NCI-H526 treated with DMSO at 0.1 percent for 48 hours (cell line): ENCODE measurements at places on chromosomes 2 and 18.

DNA sequence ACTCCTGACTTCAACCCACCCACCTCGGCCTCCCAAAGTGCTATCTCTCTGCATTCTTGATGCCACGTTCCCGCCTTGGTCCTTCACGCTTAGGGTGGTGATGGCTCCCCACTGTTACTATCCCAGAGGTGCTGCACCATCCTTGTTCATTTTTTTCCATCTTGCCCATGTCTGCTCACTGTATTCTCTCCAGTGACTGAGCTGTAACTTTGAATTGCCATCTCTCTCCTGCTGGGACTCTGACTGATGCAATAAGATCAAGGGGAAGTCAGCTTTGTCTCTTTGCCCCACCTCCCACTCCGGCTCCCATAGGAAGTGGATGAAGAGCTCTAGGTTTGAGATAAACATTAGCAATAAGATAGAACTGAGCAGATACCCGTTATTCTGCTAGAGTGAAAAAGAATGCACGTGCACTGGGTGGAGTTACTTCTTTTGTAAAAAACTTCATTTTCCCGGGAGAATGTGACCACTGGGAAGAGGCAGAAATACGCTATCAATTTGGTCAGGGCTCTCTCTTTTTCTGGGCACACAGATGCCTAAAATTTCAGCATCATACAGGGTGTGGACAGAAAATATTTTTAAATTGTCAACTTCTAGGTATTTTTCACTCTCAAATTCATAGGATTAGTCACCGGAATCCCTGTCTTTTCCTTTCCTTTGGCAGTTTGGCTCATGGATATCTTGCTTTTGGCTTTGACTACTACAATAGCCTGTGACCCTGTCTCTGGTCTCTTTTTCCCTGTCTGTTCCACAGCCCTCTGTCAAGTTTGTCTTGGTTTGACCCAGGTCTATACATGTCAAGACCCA lies 105.4 kb downstream of the POLR1A start:
- no peak for DNase-seq

DNA sequence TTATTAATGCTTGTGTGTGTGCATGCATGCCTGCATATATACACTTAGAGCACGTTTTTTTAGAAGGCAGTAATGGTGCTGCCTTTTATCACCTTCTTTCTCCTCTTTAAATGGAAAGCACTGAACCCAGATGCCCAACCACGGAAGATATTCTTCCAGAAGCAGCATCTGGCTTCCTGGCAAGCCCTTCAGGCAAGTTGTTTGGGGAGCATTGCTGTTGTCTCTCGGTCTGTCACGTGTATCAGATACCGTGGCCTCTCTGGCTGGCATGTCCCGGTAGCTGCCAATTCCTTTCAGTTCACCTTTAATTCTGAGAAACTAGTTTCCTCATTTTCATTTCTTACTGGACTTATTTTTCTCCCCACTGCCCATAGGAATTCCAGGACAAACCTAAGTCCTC lies 587.8 kb downstream of the ARHGAP15 start:
- no peak for DNase-seq

DNA sequence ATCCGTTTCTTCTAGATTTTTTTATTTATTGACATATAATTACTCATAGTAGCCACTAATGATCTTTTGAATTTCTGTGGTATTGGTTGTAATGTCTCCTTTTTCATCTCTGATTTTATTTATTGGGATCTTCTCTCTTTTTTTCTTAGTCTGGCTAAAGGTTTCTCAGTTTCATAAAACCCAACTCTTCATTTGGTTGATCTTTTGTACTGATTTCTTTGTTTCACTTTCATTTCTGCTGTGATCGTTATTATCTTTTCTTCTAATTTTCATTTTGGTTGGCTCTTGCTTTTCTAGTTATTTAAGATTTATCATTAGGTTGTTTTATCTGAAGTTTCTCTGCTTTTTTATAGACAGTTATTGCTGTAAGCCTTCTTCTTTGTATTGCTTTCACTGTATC lies 463.6 kb upstream of the CRIM1 start:
- DNase-seq: no peak

GRCh38 chr2:188582211-188582610 lies 290.5 kb downstream of the GULP1 start:
- DNase-seq: no peak

GRCh38 chr2:120791962-120792297 lies 56.3 kb downstream of the GLI2 start:
- no peak for DNase-seq

GRCh38 chr2:170779304-170779703 lies 9.1 kb downstream of the ERICH2 start:
- no peak for DNase-seq

GRCh38 chr2:187658952-187659525 lies 104.8 kb upstream of the TFPI start:
- no peak for DNase-seq

DNA sequence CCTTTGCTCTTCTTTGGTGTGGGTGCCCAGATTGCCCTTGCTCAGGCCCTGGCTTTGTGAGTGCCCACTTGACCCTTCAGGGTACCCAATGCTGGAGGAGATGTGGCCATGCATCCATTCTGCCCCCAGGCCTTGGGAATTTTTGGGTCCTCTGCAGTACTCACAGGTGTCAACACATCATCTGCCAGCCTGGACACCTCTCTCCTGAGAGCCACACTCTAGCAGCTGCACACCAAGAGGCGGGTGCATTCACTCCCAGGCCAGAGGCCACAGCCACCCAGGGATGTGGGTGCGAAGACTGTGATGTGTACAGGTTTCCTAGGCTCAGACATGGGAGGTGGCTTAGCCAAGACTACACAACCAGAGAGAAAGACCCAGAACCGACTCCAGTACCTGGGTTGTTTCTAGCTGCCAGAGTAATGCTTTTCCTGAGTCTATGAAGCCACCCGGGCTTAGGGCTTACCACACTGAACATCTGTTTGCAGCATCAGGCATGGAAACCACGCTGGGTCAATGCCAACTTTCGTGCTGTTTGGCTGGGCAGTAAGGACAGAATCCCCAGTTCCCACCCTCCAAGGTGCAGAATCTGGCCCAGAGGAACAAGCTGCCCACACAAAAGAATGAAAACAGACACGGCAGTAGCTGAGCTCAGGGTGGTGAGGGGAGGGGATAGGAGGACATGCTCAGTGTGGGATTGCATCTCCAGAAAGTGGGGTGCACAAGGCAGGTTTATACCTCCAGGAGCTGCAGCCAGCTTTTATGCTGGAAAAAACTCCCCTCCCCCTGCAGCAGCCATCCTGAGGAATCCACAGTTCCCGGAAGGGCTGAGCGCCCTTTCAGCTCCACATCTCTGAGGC lies 40.1 kb downstream of the KCNF1 start:
- DNase-seq: no peak

- no peak for DNase-seq
Measured at GRCh38 chr2:135299658-135300244, 231.3 kb downstream of the ZRANB3 start.

DNA sequence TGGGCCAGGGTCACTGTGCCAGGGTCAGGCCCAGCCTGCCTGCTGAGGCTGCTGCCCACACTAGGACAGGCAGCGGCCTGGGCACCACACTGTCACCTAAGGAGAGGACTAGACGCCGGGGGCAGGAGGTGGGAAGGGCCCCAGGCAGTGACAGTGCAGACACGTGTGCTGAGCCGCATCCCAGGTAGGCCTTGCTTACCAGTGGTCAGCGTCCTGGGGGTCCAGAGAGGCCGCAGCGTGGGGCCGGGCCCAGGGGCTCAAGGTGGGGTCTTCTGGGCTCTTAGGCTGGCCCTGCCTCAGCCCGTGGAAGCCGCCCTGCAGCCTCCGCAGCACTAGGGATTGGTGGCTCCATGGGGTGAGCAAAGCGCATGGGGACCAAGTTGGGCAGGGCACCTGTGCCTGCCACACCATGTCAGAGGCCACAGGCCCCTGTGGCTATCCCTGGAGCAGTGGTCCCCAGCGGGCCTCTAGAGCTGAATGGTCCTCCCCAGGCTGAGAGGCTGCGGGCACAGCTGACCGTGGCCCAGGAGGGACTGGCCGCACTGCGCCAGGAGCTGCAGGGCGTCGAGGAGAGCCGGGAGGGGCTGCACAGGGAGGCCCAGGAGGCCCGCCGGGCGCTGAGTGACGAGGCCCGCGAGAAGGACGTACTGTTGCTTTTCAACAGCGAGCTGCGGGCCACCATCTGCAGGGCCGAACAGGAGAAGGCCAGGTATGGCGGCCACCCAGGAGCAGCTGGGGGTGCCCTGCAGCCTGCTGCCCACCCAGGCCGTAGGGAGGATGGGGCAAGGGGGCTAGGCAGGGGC lies 35.2 kb upstream of the SNED1 start:
- DNase-seq: no peak

GRCh38 chr2:68352651-68353391 lies 12.3 kb upstream of the PLEK start:
- no peak for DNase-seq

- DNase-seq: no peak
Measured at GRCh38 chr2:165425556-165425955, 43.9 kb upstream of the CSRNP3 start.

- peak; percentile 57 for DNase-seq
Measured at GRCh38 chr2:110748489-110748867, 16.1 kb downstream of the ACOXL start.

DNA sequence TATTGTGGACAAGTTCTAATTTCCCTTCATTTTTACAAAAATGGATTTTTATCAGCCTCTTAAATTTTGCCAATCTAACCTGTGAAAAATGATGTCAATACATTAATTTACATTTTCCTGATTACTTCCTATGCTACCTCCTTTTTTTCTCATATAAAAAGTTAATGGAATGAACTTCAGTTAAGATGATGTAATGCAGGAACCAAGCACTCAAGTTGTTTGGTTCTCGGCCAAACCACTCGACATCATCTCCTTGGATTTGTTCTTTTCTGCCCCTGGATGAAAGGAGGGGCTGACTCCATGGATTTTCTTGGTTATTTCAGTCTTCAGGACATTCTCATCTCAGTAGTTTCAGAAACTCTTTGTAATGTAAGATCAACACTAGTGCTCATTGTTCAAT lies 253.1 kb upstream of the NXPH2 start:
- DNase-seq: no peak

GRCh38 chr2:233436691-233437438 lies 82.6 kb downstream of the DGKD start:
- no peak for DNase-seq

GRCh38 chr2:3129867-3130266 lies 247.8 kb downstream of the EIPR1 start:
- no peak for DNase-seq

- DNase-seq: no peak
Measured at GRCh38 chr2:61423714-61424113, 47.2 kb downstream of the USP34 start.

DNA sequence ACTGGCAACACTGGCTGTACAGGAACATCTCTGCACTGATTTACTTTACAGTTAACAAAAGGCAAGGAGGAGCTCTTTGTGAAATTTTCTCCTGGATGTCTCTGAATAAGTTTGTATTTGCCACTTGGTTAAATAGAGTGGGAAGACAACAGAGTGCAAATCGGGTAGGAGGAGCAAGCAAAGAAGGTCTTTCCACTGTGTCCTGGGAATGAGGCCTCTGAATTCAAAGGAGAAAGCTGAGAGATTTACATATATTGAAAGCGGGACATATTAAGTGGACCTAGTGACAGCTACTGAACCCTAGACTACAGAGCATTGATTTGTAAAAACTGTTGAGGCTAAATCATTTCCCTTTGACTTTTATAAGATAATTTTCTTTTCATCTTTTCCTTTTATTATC lies 117.4 kb upstream of the CHRNA1 start:
- no peak for DNase-seq
